ENCODE measurements at places on chromosomes 2 and 18. TPM values are rescaled to one million over a fixed set of nuclear protein-coding genes. Genes with fewer than 3 reads are reported as not detected.
A peak's percentile ranks its signal among the peaks of the same experiment; 100 is the strongest.

DNA sequence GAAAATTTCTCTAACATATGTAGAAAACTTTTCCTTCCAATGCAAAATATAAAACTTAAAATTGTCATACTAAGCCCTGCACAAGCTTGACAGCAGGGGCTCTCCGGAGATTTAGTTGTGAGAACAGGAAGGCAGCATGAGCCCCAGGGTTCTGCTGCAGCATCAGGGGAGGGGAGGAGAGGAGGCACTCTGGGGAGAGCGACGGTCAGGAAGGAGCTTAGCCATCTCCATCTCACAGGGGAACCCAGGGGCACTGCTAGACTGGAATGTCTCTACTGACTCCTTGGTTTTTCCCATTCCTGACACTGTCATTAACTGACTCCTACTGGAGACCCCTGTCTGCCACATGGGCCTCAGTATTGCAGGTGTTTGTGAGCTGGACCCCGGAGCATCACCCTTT is 123.6 kb downstream of the GPR39 start:
- no peak for DNase-seq

DNA sequence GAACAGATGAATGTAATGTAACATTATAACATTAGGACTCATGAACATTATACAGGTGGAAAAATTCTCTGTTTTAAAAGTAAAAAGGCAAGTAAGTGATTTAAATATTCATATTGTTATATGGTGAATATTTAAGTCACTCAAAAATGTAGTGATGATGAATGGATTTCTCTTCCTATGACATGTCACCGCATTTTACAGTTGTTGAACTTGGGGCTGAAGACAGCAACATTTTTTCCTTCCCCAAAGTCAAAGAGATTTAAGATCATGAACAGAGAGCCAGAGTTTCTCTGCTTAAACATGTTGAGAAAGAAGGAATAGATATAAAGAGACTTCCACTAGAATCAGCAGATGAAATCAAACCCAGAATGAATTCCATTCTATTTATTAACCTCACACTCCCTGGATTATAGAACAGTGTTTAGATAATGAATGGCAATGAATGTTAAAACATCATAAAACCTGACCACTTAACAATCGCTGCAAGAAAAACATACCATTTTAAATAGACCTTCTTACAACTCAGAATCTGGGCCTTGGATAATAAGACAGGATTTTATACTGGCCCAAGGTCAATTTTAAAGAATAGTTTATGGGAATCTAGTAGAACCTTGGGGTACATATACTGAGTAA is 163.6 kb upstream of the SIX2 start:
- DNase-seq = no peak

GRCh38 chr18:31317860-31318259 is at the start of gene DSG1:
Gene DSG1, plus strand, starts transcription at chr18:31318160. Its CDS starts 141 bp downstream, at chr18:31318301.
- DNase-seq = no peak

DNA sequence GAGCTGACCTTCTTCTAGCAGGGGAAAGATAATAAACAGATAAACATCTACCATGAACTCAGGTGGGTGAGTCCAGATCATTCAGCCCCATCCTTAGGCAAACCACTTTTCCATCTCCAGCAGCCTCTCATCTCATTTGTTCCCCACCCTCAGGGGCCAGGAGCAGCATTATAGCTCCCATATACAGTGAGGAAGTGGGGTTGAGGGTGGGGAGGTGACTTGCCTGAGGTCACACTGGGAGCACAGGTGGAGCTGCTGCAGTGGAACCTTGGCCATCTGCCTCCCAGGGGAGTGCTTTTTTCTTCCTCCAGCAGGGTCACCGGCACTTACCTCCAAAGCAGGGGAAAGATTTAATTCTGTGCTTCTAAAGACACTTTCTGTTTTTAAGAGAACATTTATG is 212.5 kb upstream of the SMAD2 start:
- DNase-seq = no peak

- no peak for DNase-seq
These were observed 142.4 kb downstream of the NDUFA10 start for GRCh38 chr2:239882781-239883180.

DNA sequence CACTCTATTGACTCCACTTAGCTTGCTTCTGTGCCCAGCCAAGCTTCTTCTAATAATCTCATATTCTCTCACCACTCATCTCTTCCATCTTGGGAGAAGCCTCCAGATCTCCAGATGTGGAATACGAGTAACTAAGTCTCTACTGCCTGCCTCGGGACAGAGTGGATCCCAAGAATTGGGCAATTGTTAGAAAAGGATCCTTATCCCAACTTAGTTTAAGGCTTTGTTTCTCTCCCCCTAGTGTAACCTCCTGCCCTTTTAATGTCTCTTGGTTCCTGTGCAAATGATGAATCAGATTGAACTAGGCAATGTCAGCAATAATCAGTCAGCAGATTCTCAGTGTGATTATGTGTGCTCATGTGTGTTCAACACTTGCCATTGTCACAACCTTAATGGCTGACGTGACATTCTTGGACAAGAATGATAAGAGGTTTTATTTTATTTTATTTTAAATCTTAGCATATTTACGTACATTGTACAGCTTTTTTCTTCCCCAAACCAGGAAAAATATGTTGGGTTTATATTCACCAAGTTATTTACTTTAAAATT is 59.7 kb downstream of the MYO3B start:
- no peak for DNase-seq

DNA sequence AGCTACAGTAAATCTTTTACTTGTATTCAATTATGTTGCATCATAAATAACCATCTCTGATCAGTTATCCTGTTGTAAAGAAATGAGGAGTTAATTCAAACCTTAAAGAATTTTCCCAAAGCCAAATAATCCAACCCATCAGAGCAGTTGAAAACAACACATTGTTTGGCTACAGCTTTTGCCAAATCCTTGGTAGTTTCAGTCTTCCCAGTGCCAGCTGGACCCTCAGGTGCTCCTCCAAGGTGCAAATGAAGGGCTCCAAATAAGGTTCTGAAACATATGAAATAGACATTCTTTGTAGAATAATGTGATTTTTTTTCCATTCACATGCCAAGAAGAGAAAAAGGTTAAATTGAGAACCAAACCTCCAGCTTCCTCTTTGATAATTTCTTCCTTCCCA is 158.7 kb downstream of the DNAH7 start:
- no peak for DNase-seq

VWC2L gene
- not detected for total RNA-seq

PRLH gene
- not detected for total RNA-seq

GRCh38 chr2:96404446-96405373 is 69.1 kb downstream of the NCAPH start:
- DNase-seq = no peak

GRCh38 chr2:159614534-159615366 is 1.6 kb downstream of the BAZ2B start:
- DNase-seq = peak; percentile 49

- DNase-seq = no peak
These were observed 628 bp upstream of the CAPG start for GRCh38 chr2:85410584-85411404.

AKAIN1 gene
- total RNA-seq = not detected

WIPF1 gene
- total RNA-seq = 13.9 TPM

- DNase-seq = no peak
These were observed 12.3 kb downstream of the FLACC1 start for GRCh38 chr2:201344663-201345366.

IL18RAP gene
- total RNA-seq = not detected

GRCh38 chr18:31595121-31595771 is 3.6 kb downstream of the TTR start:
- no peak for DNase-seq

DNA sequence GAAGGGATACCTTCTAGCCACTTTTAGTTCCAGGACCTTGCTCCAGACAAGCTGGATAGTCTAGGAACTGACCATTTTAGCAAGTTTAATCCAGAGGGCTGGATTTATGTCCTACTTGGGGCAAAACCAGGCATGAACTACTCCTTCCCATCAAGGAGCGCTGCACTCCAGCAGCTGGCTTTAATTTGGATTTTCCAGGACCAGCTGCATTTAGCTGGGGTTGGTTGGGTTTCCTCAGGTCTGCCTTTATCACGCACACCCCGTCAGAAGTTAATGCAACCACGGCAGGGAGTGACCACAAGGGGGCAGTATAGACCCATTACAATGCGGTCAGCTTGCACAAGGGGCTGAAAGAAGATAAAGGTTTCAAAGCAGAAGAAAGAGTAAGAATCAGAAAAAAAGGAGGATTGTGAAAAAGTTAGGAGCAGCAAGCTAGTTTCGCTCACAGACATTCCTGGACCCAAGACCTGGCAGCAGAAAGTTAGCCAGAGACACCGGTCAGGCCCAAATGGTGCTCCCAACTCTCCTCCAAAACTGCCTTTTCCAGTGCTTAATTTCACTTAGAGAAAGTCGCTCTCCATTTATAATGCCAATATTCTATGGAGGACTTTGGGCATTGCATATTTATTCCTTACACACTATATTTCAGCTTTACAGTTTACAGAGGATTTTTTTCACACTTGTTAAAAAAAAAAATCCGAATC is 40.1 kb downstream of the SLC4A1AP start:
- DNase-seq = peak; percentile 84

DSG4 gene
- total RNA-seq = not detected
